ENCODE measurements at places on chromosomes 2 and 18.

GRCh38 chr2:101428422-101429176 lies 41.3 kb upstream of the CREG2 start:
- DNase-seq: no peak

GRCh38 chr2:160582490-160583145 lies 89.0 kb upstream of the RBMS1 start:
- DNase-seq: peak; percentile 53

DNA sequence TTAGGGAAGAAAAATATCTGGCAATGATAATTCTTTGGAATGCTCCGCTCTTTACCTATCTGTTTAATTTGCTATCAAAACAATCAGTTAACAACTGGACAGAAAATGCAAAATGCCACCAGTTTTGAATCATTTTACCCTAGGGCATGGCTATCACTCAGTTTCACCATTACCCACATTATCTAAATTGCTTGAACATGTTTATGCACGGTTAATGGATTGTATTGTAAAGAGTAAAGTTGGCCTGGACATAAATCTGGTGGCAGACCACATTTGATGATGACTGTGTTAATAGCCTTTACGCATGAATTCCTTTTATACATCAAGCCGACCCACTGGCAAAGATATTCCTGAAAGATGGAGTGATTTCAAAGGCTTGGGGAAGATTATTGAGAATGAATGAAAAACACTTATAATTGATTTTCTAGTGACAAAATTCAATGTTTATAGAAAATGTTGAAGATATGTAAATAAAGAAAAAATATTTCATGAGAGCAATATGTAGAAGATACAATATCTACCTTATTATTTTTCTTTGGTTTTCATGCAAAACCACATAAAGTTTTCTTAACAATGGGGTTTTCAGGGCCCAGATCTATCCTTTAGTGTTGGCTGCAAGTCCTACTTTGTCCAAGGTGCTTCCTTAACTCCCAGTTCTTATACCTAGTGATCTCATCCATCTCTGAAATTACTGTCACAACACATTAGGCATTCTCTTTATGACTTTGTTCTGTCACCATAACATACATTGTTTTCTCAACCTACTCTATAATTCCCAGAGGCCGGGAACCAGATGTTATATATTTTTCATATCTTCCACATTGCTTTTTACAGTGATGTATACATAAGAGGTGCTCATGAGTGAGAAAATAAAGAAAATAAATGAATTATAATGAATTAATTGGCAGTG lies 265.1 kb downstream of the RIT2 start:
- DNase-seq: no peak

- DNase-seq: no peak
Observed at GRCh38 chr2:8022908-8023640, 658.8 kb upstream of the ID2 start.

DNA sequence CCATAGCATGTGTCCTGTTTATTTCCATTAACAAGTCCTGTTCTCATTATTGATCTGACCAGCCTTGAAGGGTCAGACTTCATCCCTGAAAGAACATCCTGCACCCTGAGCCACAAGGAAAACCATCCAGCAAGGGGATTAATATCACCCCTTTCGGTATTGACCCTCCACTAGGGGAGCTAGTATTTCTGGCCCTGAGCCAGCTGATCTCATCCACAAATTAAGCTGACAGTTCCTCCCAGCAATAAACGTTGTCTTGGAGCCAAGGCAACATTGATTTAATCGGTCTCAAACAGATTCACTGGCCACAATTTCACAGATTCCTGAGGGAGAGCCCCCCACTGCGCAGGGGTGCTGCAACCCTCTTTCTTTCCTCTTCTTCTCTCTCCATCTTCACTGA lies 353.1 kb upstream of the FANCL start:
- DNase-seq: no peak

GRCh38 chr2:69624131-69624530 lies 19.4 kb downstream of the AAK1 start:
- no peak for DNase-seq

- no peak for DNase-seq
Observed at GRCh38 chr2:238475034-238475433, 48.3 kb downstream of the ASB1 start.

- no peak for DNase-seq
Observed at GRCh38 chr2:56749152-56749752, 565.5 kb downstream of the CCDC85A start.

- no peak for DNase-seq
Observed at GRCh38 chr2:179695486-179695885, 165.9 kb downstream of the ZNF385B start.

GRCh38 chr2:176558574-176559140 lies 289.4 kb downstream of the MTX2 start:
- DNase-seq: no peak

DNA sequence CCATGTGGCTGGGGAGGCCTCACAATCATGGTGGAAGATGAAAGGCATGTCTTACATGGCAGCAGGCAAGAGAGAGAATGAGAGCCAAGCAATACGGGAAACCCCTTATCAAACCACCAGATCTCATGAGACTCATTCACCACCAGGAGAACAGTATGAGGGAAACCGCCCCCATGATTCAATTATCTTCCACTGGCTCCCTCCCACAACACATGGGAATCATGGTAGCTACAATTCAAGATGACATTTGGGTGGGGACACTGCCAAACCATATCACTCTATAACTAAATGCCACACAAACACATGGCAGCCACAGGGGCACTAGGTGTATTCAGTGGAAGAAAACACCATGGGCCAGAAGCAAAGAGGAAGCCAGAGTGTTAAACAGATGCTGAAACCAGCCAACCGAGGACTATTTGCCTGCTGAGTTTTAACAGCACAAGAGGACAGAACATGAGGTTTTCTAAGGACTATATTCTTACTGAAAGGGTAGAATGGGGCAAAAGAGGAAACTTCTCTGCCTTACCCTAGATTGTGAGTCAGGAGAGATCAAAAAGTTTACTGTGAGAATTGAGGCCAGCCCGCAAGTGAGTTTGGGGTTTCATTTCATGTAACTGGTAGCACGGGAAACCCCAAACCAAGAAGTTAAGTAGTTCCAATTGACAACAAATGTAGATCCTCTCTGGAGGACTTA lies 49.2 kb downstream of the SIGLEC15 start:
- no peak for DNase-seq

GRCh38 chr2:50515638-50516037 lies 516.3 kb downstream of the NRXN1 start:
- no peak for DNase-seq

GRCh38 chr18:70036771-70037347 lies 89.2 kb upstream of the CD226 start:
- no peak for DNase-seq

DNA sequence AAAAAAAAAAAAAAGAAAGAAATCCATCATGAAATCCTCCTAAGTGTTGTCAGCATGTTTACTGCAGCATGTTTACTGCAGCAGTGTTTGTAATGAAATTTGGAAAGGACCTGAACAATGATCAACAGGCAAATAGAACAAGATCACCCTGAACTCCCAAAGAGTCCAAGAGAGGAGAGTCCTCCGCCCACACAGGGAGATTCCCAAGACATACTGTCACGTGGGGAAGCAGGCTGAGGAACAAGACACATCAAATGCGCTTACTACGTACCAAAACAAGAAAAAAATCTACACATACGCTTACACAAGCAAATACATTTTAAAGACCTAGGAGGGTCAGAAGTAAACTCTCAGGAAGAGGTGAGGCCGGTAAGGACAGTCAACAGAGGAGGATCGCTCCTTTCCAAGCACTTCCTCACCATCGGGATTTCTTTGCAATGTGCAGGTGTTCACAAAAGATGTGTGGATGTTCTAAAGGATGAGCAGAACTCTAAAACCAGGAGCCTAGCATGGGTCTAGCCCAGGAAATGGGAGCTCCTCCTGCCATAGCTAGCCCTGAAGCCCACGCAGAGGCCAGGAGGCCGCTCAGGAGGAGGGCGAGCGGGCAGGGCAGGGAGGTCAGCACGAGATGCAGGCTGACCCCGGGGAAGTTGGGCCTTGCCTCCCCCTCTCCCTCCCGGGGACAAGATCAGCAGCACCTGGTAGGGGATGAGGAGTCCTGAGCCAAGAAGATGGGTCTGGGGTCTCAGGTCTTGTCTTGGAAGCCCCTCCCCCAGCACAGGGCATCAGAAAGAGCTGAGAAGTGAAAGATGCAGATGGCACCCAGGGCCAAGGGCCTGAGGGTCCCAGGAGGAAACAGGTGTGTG lies 66.4 kb downstream of the ZNF516 start:
- DNase-seq: no peak

DNA sequence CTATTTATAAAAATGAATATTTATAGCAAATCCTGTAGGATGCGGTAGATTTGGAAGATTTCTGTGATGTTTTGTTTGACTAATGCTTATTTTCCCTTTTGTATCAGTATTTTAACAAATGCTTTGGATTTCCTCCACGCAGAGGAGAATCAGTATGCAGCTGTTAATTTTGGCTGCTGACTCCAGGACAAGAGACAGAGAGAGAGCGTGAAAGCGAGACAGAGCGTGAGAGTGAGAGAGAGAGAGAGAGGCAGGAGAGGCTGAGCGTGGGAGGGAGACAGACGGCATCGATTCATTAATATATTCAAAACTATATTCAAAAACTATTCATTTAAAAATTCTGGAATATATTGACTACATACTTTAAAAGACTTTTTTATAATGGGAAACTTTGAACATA lies 62.5 kb downstream of the RRM2 start:
- DNase-seq: no peak

GRCh38 chr2:45567288-45567963 lies 43.6 kb downstream of the SRBD1 start:
- no peak for DNase-seq

- DNase-seq: peak; percentile 65
Observed at GRCh38 chr18:68438983-68439382, 275.9 kb downstream of the TMX3 start.

DNA sequence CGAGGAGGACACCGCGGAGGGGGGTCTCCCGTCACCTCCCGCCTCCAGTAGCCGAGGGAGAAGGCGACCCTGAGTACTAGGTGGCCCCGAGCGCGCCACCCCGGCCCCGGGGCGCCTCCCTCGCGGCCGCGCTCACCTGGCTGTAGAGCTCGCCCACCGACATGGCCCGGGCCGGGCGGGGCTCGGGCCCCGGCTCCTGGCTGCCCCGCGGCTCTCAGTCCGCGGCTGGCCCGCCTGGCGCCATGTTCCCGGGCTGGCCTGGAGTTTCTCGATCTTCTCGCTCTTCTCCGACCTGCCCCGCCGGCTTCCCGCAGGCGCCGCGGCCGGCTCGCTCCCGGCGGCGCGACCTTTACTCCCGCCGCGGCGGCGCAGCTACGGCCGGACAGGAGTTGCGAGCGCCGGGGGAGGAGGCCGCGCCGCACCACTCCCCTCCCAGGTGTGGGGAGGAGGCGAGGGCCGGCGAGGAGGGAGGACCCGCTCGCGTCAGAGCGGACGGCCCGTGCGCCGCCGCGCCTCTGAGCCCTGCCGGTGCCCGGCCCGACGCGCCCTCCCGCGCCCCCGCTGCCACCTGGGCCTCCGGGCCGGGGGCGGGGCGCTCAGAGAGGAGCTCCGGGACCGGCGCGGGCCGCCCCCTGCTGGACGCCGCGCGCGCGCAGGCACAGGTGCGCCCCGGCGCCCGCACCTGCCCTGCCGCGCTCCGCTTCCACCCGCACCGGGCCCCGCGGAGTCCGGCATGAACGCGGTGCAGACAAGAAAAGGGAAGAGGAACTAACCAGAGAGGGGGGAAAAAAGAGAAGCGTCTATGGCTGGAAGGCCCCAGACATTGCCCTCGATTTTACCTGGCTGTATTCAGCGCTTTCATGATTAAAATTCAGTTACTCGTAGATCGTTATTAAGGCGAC lies at the start of gene MYO5B:
MYO5B (minus strand) TSS at position 517 of the 902 bp plus-strand sequence; CDS start at position 163, 354 bp downstream.
- peak; percentile 31 for DNase-seq

DNA sequence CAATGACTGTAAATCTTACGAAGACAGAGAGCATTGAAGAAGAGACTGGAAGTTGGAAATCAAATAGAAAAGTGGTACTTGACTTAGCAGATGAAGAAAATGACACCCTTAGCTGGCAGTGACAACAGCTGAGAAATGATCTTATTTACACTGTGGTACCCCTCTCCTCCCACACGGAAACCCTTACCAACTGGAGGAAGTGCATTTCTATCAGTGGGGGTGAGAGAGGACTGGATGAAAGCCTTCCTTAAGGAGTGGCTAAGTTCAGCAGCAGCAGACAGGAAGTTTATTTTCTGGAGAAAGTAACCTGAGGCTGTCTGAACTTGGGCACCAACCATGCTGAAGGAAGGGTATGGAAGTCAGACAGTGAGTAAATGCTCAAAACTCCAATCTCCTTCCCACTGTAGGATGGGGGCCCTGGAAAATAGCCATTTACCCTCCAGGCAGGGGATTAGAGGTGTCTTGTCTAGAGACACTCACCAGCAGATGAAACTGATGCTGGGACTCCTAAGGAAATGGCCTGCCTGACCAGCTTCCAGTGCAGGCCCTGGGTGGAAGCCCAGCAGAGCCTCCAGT lies 160.2 kb upstream of the NCK2 start:
- no peak for DNase-seq

- peak; percentile 17 for DNase-seq
Observed at GRCh38 chr2:7915302-7916091, 766.4 kb upstream of the ID2 start.

GRCh38 chr2:207257251-207258250 lies 91.8 kb upstream of the KLF7 start:
- no peak for DNase-seq
